Germinal center (tissue), 1 donor: ENCODE measurements at places on chromosomes 16 and 17.

GRCh38 chr17:35127751-35128514 lies 6.5 kb downstream of the FNDC8 start:
- no peak for DNase-seq

- DNase-seq = no peak
Measured at GRCh38 chr16:23254338-23254737, 47.8 kb upstream of the SCNN1B start.

- DNase-seq = no peak
Measured at GRCh38 chr16:47565454-47565853, 104.3 kb downstream of the PHKB start.

GRCh38 chr16:77472262-77472661 lies 37.4 kb upstream of the ADAMTS18 start:
- DNase-seq = no peak

GRCh38 chr16:29664091-29664921 lies 1.3 kb downstream of the SPN start:
- DNase-seq = peak; percentile 51

DNA sequence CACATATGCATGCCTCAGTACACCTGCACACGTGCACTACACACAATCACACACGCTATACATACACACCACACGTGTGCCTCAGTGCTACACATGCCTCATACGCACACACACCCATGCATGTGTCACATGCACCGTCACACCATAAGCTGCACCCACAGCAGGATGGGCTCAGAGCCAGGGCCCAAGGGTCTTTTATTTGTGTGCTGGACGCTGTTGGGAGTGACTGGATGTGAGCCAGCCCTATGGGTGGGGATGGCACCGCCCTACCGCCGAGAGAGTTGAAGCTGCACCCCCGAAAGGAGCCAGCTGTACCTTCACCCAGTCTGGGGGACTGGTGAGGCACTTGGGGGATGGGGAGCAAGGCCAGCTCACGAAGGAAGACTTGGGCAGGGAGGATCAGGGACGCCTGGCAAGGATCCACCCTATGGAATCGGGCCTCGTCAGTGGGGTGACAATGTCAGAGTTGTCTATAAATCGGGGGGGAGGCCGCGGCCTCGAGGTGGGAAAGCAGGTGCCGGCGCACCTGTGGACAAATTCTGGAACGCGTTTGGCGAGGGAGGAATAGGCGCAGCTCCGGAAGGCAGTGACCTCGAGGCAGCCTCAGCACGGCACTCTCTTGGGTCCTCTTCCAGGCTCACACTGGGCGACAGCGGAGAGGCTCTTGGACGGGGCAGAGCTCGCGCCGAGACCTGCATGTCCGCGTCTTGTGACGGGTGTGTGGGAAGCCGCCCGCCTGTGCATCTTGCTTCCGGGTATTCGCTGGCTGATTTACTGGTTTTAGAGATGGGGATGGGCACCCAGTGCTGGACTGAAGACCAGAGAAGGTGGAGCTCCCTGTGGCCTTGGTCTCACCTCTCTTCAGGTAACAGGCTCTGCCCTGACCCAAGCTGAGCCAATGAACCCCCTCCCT lies 7.3 kb downstream of the RGS11 start:
- no peak for DNase-seq

- no peak for DNase-seq
Measured at GRCh38 chr17:75090871-75091854, 3.4 kb downstream of the SLC16A5 start.

DNA sequence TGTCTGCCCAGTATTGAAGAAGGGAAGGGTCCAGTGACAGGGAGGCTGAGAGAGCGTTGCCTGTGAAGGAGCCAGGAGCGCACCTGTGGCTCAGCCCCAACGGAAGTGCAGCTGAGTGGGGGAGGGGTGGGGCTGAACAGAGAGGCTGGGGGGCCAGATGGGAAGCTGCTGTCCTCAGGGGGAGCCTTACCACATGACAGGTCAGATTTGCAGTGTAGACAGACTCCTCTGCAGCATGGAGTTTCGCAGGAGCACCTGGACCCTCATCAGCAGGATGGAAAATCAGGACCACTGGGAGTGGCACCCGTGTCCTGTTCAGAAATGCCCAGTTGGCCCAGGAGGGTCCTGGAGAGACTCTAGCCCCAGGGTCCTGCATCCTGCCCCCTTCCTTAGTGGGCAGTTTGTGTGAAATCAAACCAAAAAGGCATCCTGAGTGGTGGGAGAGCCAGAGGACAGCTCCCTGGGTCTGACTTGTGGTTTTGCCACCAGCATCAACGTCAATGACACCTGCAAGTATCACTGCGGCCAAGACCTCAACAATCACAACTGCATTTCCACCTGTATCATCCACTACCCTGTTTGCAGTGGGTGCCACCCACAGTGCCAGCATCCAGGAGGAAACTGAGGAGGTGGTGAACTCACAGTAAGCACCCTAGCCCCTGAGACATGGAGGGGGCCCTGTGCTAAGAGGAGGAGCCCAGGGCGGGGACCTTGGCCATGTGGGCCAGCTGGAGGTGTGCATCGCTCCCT lies 7.8 kb downstream of the CD300A start:
- no peak for DNase-seq

GRCh38 chr16:68590201-68590994 lies 51.3 kb downstream of the ZFP90 start:
- DNase-seq = peak; percentile 74

GRCh38 chr17:74833501-74834377 lies 25.9 kb downstream of the GRIN2C start:
- peak; percentile 76 for DNase-seq

DNA sequence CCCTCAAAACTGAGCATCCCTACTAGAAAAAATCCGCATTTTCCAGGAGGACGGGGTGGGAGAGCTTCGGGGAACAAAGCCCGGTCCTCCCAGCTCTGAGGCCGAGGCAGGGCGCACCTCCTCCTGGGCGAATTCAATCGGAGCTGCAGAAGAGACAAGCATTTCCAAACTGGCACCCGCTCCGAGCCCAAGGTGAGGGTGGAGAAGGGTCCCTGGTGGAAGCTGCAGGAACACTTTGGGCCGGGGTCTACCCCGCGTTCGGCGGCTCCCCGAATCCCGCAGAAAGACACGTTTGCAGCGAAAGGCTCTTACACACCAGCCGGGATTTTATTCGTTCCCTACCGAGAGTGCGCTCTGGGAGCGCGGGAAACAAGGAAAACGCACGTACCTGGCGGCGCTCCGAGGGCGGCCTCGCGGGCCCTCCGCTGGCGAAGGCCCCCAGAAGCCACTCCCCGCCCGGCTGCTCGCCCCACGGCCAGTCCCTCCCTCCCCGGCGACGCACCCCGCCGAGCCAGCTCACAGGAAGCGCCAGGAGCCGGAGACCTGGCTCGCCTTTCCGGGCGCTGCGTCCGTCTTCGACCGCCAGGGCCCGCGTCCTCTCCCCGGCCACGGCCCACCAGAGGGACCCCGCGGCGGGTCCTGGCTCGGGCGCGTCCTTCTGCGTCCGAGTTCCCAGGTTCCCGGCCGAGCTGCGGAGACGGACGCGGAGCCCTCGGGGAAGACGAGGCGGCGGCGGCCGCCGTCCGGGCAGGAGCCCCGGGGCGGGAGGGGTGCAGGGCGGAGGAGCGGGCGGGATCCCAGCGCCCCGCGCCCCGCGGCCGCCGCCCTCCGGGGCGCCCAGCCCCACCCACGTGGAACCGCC lies 49.8 kb upstream of the BAHCC1 start:
- DNase-seq = peak; percentile 69

GRCh38 chr16:82231008-82231787 lies 61.2 kb upstream of the MPHOSPH6 start:
- DNase-seq = no peak

- DNase-seq = no peak
Measured at GRCh38 chr17:12536472-12536871, 129.2 kb upstream of the MYOCD start.

DNA sequence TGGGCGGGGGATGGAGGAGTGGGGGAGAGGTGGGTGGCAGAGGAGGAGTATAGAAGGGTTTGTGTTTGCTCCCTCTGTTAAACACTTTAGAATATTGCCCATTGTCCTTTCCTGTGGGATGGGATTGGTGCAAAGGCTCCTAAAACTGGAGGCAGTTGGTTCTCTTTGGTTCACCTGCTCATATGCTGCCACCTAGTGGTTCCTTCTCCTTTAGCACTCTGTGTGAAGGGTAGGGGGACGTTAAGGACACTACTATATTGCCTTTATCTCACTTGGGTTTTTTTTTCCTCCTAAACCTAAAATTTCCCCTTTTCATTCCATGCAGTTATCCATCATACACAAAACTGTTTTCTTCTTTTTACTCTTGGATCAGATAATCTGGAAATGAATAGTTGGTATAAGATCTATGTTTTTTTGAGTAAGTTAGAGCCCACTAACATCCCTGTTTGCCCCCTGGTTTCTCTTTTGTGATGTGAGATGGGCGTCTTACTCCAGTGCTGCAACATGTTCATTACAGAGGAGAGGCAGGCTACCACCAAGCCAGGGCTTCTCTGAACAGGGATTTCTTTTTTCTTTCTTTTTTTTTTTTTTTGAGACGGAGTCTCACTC lies 23.8 kb downstream of the SNX11 start:
- DNase-seq = peak; percentile 71

DNA sequence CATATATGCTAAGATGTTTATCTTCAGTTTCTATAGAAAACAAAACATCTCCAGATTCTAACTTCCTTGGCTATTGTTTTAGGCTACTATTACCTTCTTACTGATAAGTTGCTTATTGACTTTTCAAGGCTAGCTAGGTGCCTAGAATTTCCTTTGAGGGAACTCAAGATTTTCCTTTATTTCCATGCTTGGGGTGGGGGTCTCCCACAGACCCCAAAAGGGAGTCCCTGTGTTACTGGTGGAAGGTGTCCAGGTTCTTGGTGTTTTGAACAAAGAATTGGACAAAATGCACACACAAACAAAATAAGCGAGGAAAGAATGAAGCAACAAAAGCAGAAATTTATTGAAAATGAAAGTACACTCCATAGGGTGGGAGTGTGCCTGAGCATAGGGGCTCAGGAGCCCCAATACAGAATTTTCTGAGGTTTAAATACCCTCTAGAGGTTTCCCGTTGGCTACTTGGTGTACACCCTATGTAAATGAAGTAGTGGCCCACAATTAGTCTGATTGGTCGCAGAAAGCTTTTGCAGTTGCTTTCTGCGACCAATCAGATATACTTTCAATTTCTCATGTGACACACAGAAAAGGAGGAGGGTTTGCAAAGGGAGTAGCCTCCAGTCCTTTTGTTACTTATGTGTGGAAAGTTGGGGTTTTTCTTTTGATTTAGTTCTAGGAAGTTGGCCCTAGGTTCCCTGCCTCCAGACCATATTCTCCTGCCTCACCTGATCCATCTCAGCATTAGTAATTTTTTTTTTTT lies 67.5 kb downstream of the MARF1 start:
- no peak for DNase-seq
